ENCODE measurements at places on chromosomes 16 and 17. TPM values are rescaled to one million over a fixed set of nuclear protein-coding genes. Genes with fewer than 3 reads are reported as not detected.

The CD300E gene
- total RNA-seq: not detected

The DNASE1L2 gene
- 1.4 TPM for total RNA-seq

The IRX3 gene
- total RNA-seq: not detected

The SYNGR3 gene
- 3.6 TPM for total RNA-seq

The NXPH3 gene
- 0.44 TPM for total RNA-seq

The ARHGDIG gene
- not detected for total RNA-seq

The FAM234A gene
- 26.1 TPM for total RNA-seq

The SPN gene
- total RNA-seq: 144 TPM

The PROCA1 gene
- 4.9 TPM for total RNA-seq

The DHRS7C gene
- total RNA-seq: not detected

The ZNF200 gene
- total RNA-seq: 14.6 TPM

The KRT33A gene
- not detected for total RNA-seq

The TBX4 gene
- not detected for total RNA-seq

The NUP85 gene
- 152 TPM for total RNA-seq

The EPN2 gene
- 10.4 TPM for total RNA-seq

The CACNG1 gene
- not detected for total RNA-seq
